ENCODE measurements at places on chromosomes 16 and 17.

- H3K4me1 ChIP-seq = no peaks in the 10 kb centered on the region
- no peak overlapping the region for H3K4me3 ChIP-seq
- peaks cover 9% of the 10 kb centered on the region for H3K27me3 ChIP-seq
- DNase-seq = no peak
- no peaks in the 10 kb centered on the region for H3K36me3 ChIP-seq
These were observed 256.1 kb upstream of the SALL1 start for GRCh38 chr16:51407199-51407598.

- H3K36me3 ChIP-seq = peaks cover 26% of the 10 kb centered on the region
- no peaks in the 10 kb centered on the region for H3K27me3 ChIP-seq
- DNase-seq = no peak
- no peak overlapping the region for H3K4me3 ChIP-seq
These were observed 238.5 kb downstream of the ZFHX3 start for GRCh38 chr16:72809446-72809845.

DNA sequence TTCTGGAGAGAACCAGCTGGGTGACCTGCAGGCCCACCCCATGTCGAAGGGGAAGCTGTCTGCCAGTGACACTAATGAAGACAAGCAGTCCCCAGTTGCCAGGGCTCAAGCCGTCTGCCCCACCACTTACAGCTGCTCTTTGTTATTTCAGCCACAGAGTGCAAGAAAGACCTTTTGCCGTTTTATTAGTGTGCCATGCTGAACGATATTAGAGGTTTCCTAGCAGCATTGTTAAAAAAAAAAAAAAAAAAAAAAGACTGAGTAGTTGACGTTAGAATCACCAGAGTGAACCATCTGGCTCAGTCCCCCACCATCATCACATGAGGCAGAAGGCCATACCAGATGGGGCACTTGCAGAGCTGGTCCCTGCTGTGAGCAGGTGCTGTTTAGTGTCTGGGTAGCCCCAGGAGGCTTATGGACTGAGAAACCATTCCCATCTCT, 26.5 kb upstream of the SLC39A11 start:
- no peaks in the 10 kb centered on the region for H3K36me3 ChIP-seq
- no peak overlapping the region for H3K4me3 ChIP-seq
- DNase-seq = no peak
- H3K27me3 ChIP-seq = peaks cover 5% of the 10 kb centered on the region
- H3K27ac ChIP-seq = no peak overlapping the region

DNA sequence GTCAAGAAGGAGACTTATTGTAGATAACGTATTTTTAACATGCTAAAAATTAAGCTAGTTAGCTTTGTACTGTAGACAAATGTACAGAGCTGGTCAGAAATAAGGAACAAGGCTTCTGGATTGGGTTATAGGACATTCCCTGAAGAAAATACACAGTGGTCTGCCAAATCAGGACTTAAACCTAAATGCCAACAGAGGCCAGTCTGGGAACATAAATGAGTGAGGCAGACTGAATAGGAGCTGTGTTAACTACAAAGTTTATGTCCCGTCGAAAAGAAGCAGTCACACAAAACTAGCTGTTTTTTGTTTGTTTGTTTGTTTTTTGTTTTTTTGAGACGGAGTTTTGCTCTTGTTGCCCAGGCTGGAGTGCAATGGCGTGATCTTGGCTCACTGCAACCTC, 120.4 kb upstream of the C17orf78 start:
- H3K4me3 ChIP-seq = no peak overlapping the region
- H3K36me3 ChIP-seq = peaks cover 18% of the 10 kb centered on the region
- H3K4me1 ChIP-seq = peaks cover 4% of the 10 kb centered on the region
- H3K27ac ChIP-seq = no peak overlapping the region

GRCh38 chr17:61481421-61481820, 29.2 kb downstream of the TBX4 start:
- H3K27me3 ChIP-seq = peaks cover 16% of the 10 kb centered on the region
- peaks cover 8% of the 10 kb centered on the region for H3K36me3 ChIP-seq
- no peak overlapping the region for H3K4me3 ChIP-seq
- peaks cover 43% of the 10 kb centered on the region for H3K4me1 ChIP-seq
- DNase-seq = no peak

- H3K4me3 ChIP-seq = no peak overlapping the region
- H3K27me3 ChIP-seq = no peaks in the 10 kb centered on the region
- H3K36me3 ChIP-seq = no peaks in the 10 kb centered on the region
- peak overlapping the region; percentile 34 for H3K27ac ChIP-seq
These were observed 10.5 kb upstream of the GSE1 start for GRCh38 chr16:85602402-85603202.

DNA sequence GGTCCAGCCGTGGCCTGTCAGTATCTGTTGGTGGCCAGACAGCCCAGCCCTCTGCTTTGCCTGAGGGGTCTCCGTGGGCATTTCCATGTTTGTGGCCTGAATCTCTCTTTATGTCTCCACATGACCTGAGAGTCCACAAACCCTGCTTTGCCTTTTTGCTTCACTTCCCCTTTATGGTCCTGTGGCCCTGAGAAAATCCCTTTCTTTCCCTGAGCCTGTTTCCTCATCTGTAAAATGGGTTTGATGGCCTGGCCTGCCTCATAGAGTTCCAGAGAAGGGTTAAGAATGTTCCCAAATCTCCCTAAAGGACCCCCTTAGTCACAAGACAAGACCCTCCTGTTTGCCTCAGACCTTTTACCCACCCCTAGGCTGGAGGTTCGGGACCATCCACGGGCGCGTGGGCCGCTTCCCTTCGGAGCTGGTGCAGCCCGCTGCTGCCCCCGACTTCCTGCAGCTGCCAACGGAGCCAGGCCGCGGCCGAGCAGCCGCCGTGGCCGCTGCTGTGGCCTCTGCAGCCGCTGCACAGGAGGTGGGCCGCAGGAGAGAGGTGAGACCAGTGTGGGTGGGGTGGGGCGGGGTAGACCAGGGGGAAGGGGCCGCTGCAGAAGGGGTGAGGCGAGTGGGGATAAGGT, 26.2 kb upstream of the ALKBH5 start:
- peaks cover 22% of the 10 kb centered on the region for H3K4me1 ChIP-seq
- peak overlapping the region; percentile 72 for H3K4me3 ChIP-seq
- peak overlapping the region; percentile 69 for H3K27ac ChIP-seq
- H3K36me3 ChIP-seq = no peaks in the 10 kb centered on the region

DNA sequence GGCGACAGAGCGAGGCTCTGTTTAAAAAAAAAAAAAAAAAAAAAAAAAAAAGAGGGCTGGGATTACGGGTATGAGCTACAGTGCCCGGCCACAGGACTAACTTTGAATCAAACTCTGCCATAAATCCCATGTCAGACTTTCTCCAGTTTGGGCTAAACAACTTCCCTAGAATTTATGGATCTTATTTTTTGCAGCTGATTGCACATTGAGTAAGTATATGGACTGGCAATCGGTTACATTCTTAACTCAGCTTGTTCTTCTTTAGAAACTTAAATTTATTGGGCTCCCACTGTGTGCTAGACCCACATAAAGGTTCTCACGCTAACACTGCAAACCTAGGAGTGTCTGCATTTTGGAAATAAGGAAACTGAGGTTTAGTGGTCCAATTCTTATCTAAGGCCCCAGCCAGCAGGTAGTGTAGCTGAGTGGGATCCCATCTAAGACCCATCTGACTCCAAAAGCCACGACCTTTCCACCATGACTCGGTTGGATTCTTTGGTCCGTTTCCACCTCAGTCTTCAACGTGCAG, 718 bp upstream of the CBFB start:
- H3K27ac ChIP-seq = peak overlapping the region; percentile 86
- no peaks in the 10 kb centered on the region for H3K27me3 ChIP-seq
- H3K36me3 ChIP-seq = peaks cover 4% of the 10 kb centered on the region
- peaks cover 39% of the 10 kb centered on the region for H3K4me1 ChIP-seq
- no peak for DNase-seq
- peak overlapping the region; percentile 73 for H3K4me3 ChIP-seq

DNA sequence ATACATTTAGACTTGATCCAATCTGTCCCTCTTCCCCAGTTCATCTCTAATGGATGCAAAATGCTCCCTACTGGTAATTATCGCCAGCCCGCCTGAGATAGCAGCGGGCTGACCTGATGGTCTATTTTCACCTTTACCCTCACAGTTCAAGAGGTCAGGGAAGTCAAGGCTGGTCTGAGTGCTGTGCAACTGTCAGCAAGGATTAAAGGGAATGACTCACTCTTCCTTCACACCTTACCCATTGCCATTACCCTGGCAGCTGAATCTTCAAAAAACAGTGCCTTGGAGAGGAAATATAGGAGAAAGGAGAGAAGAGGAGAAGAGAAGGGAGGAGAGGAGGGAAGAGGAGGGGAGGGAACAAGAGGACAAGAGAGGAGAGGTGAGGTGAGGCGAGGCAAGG, 36.3 kb downstream of the GRB7 start:
- H3K27me3 ChIP-seq = peaks cover 3% of the 10 kb centered on the region
- H3K27ac ChIP-seq = no peak overlapping the region

GRCh38 chr17:50204431-50204830, 3.0 kb upstream of the COL1A1 start:
- H3K4me3 ChIP-seq = no peak overlapping the region
- no peaks in the 10 kb centered on the region for H3K36me3 ChIP-seq
- no peak for DNase-seq
- H3K4me1 ChIP-seq = peaks cover 80% of the 10 kb centered on the region

GRCh38 chr17:34389126-34389750, 26.2 kb upstream of the CCL1 start:
- no peak overlapping the region for H3K4me3 ChIP-seq
- H3K27me3 ChIP-seq = peaks cover 43% of the 10 kb centered on the region
- H3K36me3 ChIP-seq = no peaks in the 10 kb centered on the region
- no peak overlapping the region for H3K27ac ChIP-seq

GRCh38 chr17:40625311-40625710, 22.3 kb downstream of the SMARCE1 start:
- no peak overlapping the region for H3K4me3 ChIP-seq
- H3K36me3 ChIP-seq = peaks cover 11% of the 10 kb centered on the region
- no peak for DNase-seq
- H3K27ac ChIP-seq = no peak overlapping the region
- peaks cover 18% of the 10 kb centered on the region for H3K4me1 ChIP-seq

DNA sequence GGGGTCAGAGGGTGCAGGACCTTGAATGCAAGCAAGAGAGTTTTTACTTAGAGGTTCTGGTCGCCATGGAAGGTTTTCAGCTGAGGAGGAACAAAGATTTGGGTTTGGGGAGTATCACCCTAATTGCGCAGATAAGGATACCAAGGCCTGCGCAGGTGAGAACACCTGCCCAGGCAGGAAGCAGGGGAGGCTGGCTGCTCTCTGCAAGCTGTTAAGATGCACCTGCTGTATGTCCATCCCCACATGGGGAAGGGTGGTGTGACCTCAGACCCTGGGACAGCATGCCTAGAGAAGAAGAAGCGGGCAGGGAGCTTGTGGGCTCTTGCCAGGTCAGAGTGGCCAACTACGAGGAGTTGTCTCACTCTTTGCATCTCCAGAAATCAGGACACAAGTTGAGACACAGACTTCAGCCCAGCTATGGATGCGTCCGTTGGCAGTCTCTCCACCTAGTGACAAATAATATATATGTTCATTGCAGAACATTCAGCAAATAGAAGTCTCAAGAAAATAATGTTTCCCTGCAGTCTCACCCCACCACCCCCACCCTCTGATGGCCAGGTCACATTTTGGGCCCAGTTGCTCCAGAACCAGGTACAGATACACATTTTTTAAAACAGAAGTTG, 77.7 kb downstream of the SREBF1 start:
- no peak overlapping the region for H3K4me3 ChIP-seq
- H3K27me3 ChIP-seq = no peaks in the 10 kb centered on the region
- peaks cover 29% of the 10 kb centered on the region for H3K4me1 ChIP-seq

GRCh38 chr17:31008374-31009041, 37.7 kb downstream of the RNF135 start:
- H3K36me3 ChIP-seq = peaks cover 24% of the 10 kb centered on the region
- peak overlapping the region; percentile 96 for H3K27ac ChIP-seq
- peaks cover 2% of the 10 kb centered on the region for H3K27me3 ChIP-seq
- peaks cover 18% of the 10 kb centered on the region for H3K4me1 ChIP-seq
- H3K4me3 ChIP-seq = peak overlapping the region; percentile 90

GRCh38 chr17:40325156-40326013, 16.4 kb downstream of the RARA start:
- H3K36me3 ChIP-seq = peaks cover 5% of the 10 kb centered on the region
- no peaks in the 10 kb centered on the region for H3K27me3 ChIP-seq
- no peak for DNase-seq
- peaks cover 45% of the 10 kb centered on the region for H3K4me1 ChIP-seq

- DNase-seq = no peak
- H3K4me3 ChIP-seq = no peak overlapping the region
- peak overlapping the region; percentile 83 for H3K27ac ChIP-seq
- H3K27me3 ChIP-seq = no peaks in the 10 kb centered on the region
- no peaks in the 10 kb centered on the region for H3K36me3 ChIP-seq
- H3K4me1 ChIP-seq = peaks cover 57% of the 10 kb centered on the region
These were observed 27.5 kb upstream of the MTSS2 start for GRCh38 chr16:70713342-70713741.

GRCh38 chr17:80822700-80823410, 168.8 kb upstream of the CHMP6 start:
- H3K36me3 ChIP-seq = peaks cover 14% of the 10 kb centered on the region
- H3K27me3 ChIP-seq = no peaks in the 10 kb centered on the region
- DNase-seq = no peak

GRCh38 chr16:29320274-29320999, 86.1 kb downstream of the NPIPB11 start:
- H3K4me3 ChIP-seq = no peak overlapping the region
- H3K36me3 ChIP-seq = no peaks in the 10 kb centered on the region
- no peak overlapping the region for H3K27ac ChIP-seq
- H3K27me3 ChIP-seq = no peaks in the 10 kb centered on the region
- DNase-seq = no peak
- peaks cover 14% of the 10 kb centered on the region for H3K4me1 ChIP-seq

DNA sequence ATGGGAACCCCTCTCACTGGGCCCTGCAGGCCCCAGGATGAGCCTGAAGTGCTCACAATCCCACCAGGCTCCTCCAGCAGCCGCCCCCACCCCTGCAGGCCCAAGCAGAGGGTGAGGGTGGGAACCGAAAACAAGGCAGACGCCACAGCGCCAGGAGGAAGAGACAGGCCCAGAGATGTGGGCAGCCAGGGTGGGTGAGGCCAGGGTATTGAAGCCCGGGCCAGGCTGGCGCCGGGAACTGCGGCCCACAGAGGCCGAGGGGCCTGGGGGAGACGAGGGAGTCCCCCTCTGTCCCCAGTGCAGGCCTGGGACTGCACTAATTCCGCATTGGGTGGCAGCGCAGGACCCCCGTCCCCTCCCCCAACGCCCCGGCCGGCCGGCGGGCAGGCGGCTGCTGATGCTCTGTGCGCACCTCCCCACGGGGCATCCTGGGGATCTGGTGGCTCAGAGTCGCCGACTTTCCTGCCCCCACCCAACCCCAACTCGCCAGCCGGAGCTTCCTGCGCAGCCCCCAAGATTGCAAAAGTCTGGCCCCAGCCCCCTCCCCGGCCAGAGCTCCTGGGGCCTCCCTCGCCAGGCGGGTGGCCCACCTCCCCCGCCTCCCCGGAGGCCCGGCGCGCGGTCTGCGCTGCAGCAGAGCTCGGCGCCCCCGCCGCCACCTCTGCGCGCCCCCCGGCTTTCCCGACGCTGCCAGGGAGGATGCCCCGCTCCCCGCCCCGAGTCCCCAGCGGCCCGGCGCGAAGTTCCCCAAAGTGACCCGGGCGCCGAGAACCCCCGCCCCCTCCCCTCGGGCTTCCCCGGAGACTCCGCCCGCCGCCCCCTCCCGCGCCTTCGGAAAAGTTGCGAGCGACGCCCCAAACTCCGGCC, 107.8 kb downstream of the ENGASE start:
- H3K4me1 ChIP-seq = peaks cover 5% of the 10 kb centered on the region
- DNase-seq = no peak
- H3K36me3 ChIP-seq = no peaks in the 10 kb centered on the region
- H3K27ac ChIP-seq = no peak overlapping the region
- H3K4me3 ChIP-seq = peak overlapping the region; percentile 52

GRCh38 chr16:83021045-83021444, 394.3 kb downstream of the CDH13 start:
- DNase-seq = no peak
- no peaks in the 10 kb centered on the region for H3K36me3 ChIP-seq
- H3K4me3 ChIP-seq = no peak overlapping the region
- H3K4me1 ChIP-seq = no peaks in the 10 kb centered on the region
- H3K27ac ChIP-seq = no peak overlapping the region
- H3K27me3 ChIP-seq = no peaks in the 10 kb centered on the region

Data from mesothelial cell of epicardium (in vitro differentiated cells).